Right atrium auricular region (tissue), 2 donors: ENCODE measurements at places on chromosomes 7 and 10. TPM values are rescaled to one million over a fixed set of nuclear protein-coding genes. Genes with fewer than 3 reads are reported as not detected.

- H3K4me3 ChIP-seq, result no peak overlapping the region
- H3K27me3 ChIP-seq, result no peaks in the 10 kb centered on the region
- no peaks in the 10 kb centered on the region for H3K36me3 ChIP-seq
- no peaks in the 10 kb centered on the region for H3K4me1 ChIP-seq
- H3K27ac ChIP-seq, result no peak overlapping the region
Observed at GRCh38 chr10:14311206-14311957, 19.3 kb downstream of the FRMD4A start.

- H3K4me3 ChIP-seq, result no peak overlapping the region
- H3K4me1 ChIP-seq, result no peaks in the 10 kb centered on the region
- no peaks in the 10 kb centered on the region for H3K36me3 ChIP-seq
- no peak for DNase-seq
- no peak overlapping the region for H3K27ac ChIP-seq
Observed at GRCh38 chr7:95476072-95476847, 9.5 kb upstream of the ASB4 start.

DNA sequence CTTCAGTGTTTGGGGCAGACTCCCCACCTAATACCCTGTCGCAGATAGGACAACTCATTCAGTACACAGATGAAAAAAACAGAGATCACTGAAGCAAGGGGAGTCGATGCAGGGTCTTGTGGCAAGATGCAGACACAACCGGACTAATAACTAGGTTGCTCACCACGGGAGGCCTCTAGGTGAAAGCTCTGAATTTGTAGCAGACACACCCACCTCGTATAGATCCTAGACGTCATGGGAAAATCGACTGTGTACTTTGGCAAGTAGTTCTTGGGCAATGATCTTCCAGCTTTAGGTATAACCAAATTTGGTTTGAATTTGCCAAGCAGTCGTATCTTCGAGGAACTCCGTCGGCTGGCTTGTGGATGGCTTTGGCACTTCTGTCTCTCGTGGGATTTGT lies 88.1 kb downstream of the TCF7L2 start:
- no peaks in the 10 kb centered on the region for H3K4me1 ChIP-seq
- no peak for DNase-seq
- H3K27me3 ChIP-seq, result no peaks in the 10 kb centered on the region
- no peaks in the 10 kb centered on the region for H3K36me3 ChIP-seq
- no peak overlapping the region for H3K4me3 ChIP-seq

DNA sequence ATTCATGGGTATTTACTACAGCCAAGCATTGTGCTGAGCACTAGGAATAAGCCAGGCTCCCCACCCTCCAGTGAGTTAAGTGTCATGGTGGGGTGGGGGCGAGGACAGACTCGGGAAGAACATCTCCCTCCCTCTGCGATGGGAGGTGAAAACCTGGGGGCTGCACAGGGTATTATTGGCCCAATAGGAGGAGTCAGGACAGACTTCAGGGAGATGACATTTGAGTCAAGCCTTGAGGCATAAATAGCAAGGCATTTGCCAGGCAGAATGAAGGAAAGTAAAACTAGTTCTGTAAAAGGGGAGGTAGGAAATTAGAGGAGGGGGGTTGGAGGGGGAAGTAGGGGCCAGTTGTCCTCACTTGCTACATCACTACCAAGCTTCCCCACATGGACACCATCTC lies 18.9 kb downstream of the NKX2-3 start:
- no peak for DNase-seq
- H3K4me3 ChIP-seq, result no peak overlapping the region
- no peak overlapping the region for H3K27ac ChIP-seq
- H3K36me3 ChIP-seq, result no peaks in the 10 kb centered on the region

- H3K27ac ChIP-seq, result no peak overlapping the region
- H3K4me1 ChIP-seq, result no peaks in the 10 kb centered on the region
- no peaks in the 10 kb centered on the region for H3K36me3 ChIP-seq
- no peak overlapping the region for H3K4me3 ChIP-seq
- H3K27me3 ChIP-seq, result no peaks in the 10 kb centered on the region
Observed at GRCh38 chr7:91789558-91789957, 90.9 kb downstream of the MTERF1 start.

DNA sequence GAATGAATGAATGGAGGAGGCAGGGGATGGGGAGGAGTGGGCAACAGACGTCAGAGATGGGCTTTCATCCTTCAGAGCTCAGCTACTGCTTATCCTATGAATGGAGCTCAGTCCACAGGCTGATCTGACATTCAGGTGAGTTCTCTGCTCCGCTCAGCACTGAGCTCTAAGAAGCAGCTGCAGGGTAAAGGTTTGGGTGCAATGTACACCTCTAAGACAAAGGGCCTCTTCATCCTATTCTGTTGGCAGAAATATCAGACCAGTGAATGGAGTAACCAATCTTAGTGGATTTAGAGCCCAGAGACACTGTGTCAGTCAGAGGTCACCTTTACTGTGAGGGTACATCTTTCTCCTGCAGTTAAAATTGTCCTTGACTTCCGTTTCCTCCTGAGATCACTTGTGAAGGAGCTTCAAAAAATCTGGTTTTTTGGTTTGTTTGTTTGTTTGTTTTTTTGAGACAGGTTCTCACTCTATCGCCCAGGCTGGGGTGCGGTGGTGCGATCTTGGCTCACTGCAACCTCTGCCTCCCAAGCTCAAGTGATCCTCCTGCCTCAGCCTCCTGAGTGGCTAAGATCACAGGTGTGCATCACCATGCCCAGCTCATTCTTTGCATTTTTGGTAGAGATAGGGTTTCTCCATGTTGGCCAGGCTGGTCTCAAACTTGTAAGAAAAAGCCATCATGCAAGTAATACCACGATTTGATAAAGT lies 5.1 kb upstream of the CCZ1B start:
- no peaks in the 10 kb centered on the region for H3K36me3 ChIP-seq
- no peak for DNase-seq
- H3K4me3 ChIP-seq, result no peak overlapping the region

GRCh38 chr10:99761365-99761764 lies 21.1 kb upstream of the ABCC2 start:
- no peaks in the 10 kb centered on the region for H3K4me1 ChIP-seq
- no peaks in the 10 kb centered on the region for H3K27me3 ChIP-seq
- no peak overlapping the region for H3K27ac ChIP-seq
- H3K36me3 ChIP-seq, result peaks cover 48% of the 10 kb centered on the region
- H3K4me3 ChIP-seq, result no peak overlapping the region

GRCh38 chr10:59631882-59632807 lies 77.5 kb downstream of the SLC16A9 start:
- no peaks in the 10 kb centered on the region for H3K27me3 ChIP-seq
- DNase-seq, result no peak
- H3K36me3 ChIP-seq, result no peaks in the 10 kb centered on the region
- H3K4me3 ChIP-seq, result no peak overlapping the region

DNA sequence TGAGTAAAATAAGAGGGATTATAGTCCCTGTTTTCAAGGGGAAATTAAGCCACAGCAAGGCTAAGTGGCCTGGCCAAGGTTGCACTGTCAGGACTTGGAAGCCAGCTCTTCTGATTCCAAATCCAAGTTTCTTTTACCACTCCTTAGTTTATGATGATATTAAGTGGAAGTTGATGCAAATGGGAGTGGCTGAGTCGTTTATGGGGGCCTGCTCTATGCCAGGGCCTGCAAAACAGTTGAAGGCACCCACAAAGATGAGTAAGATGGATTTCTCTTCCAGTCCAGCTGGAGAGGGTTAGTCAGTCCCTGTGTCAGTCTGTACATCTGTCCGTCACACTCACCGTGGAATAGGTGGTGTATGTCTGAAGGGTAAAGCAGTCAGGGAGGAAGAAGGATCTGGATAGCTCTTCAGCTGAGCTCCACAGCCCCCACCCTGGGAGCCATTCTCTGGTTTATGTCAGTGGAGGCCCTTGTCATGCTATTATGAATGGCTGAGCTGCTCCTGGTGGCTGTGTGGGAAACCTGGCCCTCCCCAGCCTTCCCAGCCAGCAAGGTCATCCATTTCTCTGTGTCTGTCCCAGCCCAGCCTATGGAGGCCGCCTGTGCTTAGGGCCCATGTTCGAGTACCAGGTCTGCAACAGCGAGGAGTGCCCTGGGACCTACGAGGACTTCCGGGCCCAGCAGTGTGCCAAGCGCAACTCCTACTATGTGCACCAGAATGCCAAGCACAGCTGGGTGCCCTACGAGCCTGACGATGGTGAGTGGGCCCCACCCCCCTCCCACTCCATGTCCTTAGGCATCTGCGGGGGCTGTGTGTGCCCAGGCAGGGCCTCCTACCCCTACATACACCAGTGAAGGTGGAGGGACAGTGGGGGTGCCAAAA lies 44.5 kb downstream of the TBATA start:
- no peak for DNase-seq
- no peaks in the 10 kb centered on the region for H3K36me3 ChIP-seq
- H3K4me3 ChIP-seq, result no peak overlapping the region
- H3K4me1 ChIP-seq, result no peaks in the 10 kb centered on the region

RNF148 gene
- total RNA-seq, result 0.74 TPM

DNA sequence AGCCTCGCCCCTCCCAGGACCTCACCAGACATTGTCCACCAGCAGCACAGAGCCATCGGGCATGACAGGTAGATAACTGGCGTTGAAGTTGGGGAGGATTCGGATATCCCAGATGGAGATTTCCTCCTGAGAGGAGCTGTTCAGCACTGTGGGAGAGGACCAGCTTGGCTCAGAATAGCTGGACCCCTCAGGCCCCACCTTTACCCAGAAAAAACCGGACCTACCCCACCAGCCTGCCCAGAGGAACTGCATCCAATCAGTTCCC lies 1.5 kb downstream of the TRAPPC14 start:
- H3K27me3 ChIP-seq, result no peaks in the 10 kb centered on the region
- DNase-seq, result no peak
- H3K36me3 ChIP-seq, result peaks cover 33% of the 10 kb centered on the region
- peak overlapping the region; percentile 80 for H3K27ac ChIP-seq
- H3K4me1 ChIP-seq, result peaks cover 22% of the 10 kb centered on the region
- no peak overlapping the region for H3K4me3 ChIP-seq

GRCh38 chr7:55365675-55366460 lies 731 bp downstream of the LANCL2 start:
- H3K36me3 ChIP-seq, result no peaks in the 10 kb centered on the region
- DNase-seq, result peak; percentile 95
- peak overlapping the region; percentile 98 for H3K27ac ChIP-seq
- H3K27me3 ChIP-seq, result no peaks in the 10 kb centered on the region
- H3K4me1 ChIP-seq, result peaks cover 19% of the 10 kb centered on the region

DNA sequence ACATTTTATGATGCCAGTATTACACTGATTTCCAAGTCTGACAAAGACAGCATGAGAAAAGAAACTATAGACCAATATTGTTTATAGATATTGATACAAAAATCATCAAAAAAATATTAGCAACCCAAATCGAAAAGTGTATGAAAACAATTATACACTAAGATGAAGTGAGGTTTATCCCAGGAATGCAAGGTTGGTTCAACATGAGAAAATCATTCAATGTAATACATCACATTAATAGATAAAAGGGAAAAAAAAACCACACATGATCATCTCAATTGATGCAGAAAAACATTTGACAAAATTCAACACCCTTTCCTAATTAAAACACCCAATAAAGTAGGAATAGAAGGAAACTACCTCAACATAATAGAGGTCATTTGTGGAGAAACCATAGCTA lies 153.9 kb downstream of the DNAJC1 start:
- H3K4me1 ChIP-seq, result no peaks in the 10 kb centered on the region
- no peaks in the 10 kb centered on the region for H3K36me3 ChIP-seq
- no peak overlapping the region for H3K4me3 ChIP-seq
- H3K27ac ChIP-seq, result no peak overlapping the region
- H3K27me3 ChIP-seq, result no peaks in the 10 kb centered on the region

CDHR3 gene
- 0.79 TPM for total RNA-seq

DNA sequence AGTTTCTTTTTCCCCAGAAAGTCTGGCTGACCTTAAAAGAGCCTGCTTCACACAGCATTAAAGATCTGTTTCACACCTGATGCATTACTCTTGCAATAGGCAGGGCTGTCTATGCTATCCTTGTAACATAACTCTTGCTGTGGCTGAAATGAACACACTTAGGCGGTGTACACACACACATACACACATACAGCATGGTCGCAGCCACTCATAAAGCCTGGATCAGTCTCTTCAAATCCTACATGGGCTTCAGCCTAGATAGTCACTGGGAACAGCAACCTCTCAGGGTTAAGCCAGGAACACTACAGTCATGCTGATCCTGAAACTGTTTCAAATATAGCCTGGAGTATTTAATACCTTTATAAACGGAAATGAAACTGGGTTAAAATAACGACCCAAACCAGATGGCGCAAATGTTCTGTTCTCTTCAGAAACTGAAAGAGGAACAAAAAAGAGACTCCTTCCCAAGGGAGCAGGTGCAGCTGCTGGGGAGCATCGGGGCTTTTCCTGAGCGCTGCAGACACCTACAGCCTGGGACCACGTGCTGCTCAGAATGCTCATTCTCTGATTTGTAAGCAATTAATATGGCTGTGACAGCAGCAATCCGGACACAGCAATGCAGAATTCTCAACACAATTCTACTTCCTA lies 61.0 kb upstream of the SFMBT2 start:
- DNase-seq, result peak; percentile 38
- no peak overlapping the region for H3K27ac ChIP-seq
- H3K4me3 ChIP-seq, result no peak overlapping the region

FAM25G gene
- total RNA-seq, result not detected

GRCh38 chr7:18345641-18346234 lies 149.8 kb upstream of the HDAC9 start:
- no peak for DNase-seq
- no peaks in the 10 kb centered on the region for H3K4me1 ChIP-seq
- H3K27me3 ChIP-seq, result no peaks in the 10 kb centered on the region
- no peaks in the 10 kb centered on the region for H3K36me3 ChIP-seq

DNA sequence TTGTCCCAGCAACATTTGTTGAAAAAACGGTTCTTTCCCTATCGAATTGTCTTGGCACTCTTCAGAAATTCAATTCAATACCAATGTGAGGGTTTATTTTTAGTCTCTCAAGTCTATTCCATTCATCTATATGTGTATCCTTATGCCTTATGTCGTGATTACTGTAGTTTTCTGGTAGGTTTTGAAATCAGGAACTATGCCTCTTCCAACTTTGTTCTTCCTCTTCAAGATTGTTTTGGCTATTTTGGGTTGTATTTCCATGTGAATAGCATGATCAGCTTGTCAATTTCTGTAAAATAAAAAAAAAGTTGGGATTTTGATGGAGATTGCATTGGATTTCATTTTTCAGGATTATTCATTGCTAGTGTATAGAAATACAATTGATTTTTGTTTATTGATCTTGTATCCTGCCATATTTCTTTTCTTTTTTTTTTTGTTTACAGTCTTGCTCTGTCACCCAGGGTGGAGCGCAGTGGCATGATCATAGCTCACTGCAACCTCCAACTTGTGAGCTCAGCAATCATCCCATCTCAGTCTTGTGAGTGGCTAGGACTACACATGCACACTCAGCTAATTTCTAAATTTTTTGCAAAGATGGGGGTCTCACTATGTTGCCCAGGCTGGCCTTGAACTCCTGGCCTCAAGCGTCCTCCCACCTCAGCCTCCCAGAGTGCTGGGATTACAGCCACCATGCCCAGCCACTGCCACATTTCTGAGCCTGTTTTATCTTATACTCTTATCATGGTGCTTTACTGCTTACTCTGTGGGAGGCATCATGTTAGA lies 46.2 kb upstream of the MKLN1 start:
- no peak overlapping the region for H3K4me3 ChIP-seq
- no peak overlapping the region for H3K27ac ChIP-seq
- H3K4me1 ChIP-seq, result peaks cover 20% of the 10 kb centered on the region
- DNase-seq, result no peak
- H3K27me3 ChIP-seq, result no peaks in the 10 kb centered on the region

PRLHR gene
- total RNA-seq, result not detected

- H3K27ac ChIP-seq, result no peak overlapping the region
- H3K4me1 ChIP-seq, result no peaks in the 10 kb centered on the region
- H3K4me3 ChIP-seq, result no peak overlapping the region
- no peaks in the 10 kb centered on the region for H3K27me3 ChIP-seq
- no peaks in the 10 kb centered on the region for H3K36me3 ChIP-seq
Observed at GRCh38 chr7:132777414-132777813, 201.1 kb upstream of the PLXNA4 start.

GRCh38 chr7:113768387-113768786 lies 150.4 kb downstream of the PPP1R3A start:
- no peak overlapping the region for H3K4me3 ChIP-seq
- H3K27ac ChIP-seq, result no peak overlapping the region
- no peak for DNase-seq

SNX8 gene
- total RNA-seq, result 20.0 TPM
